ENCODE measurements at places on chromosomes 7 and 10.

DNA sequence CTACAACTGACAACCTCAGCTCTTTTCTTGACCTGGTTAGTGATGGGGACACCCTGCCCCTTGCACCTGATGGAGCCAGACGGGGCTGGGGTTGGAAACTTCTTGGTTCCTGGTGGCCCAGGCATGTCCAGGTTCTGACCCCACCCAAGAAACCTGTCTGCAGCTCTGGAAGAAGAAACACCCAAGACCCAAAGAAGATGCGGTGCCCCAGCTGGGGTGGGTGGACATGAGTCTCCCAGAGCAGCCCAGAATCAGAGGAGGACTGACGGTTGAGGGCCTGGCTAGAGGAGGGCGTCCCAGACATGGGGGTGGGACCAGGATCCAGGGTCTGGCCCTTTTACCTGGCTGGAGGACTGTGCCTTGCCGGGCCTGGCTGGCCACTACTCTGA, 202.4 kb downstream of the GLRX3 start:
- H3K27ac ChIP-seq = no peak overlapping the region
- H3K4me1 ChIP-seq = no peaks in the 10 kb centered on the region
- H3K27me3 ChIP-seq = no peaks in the 10 kb centered on the region

GRCh38 chr10:25405871-25406270, 231.1 kb downstream of the GPR158 start:
- H3K27me3 ChIP-seq = no peaks in the 10 kb centered on the region
- no peaks in the 10 kb centered on the region for H3K36me3 ChIP-seq
- DNase-seq = no peak
- H3K27ac ChIP-seq = no peak overlapping the region

DNA sequence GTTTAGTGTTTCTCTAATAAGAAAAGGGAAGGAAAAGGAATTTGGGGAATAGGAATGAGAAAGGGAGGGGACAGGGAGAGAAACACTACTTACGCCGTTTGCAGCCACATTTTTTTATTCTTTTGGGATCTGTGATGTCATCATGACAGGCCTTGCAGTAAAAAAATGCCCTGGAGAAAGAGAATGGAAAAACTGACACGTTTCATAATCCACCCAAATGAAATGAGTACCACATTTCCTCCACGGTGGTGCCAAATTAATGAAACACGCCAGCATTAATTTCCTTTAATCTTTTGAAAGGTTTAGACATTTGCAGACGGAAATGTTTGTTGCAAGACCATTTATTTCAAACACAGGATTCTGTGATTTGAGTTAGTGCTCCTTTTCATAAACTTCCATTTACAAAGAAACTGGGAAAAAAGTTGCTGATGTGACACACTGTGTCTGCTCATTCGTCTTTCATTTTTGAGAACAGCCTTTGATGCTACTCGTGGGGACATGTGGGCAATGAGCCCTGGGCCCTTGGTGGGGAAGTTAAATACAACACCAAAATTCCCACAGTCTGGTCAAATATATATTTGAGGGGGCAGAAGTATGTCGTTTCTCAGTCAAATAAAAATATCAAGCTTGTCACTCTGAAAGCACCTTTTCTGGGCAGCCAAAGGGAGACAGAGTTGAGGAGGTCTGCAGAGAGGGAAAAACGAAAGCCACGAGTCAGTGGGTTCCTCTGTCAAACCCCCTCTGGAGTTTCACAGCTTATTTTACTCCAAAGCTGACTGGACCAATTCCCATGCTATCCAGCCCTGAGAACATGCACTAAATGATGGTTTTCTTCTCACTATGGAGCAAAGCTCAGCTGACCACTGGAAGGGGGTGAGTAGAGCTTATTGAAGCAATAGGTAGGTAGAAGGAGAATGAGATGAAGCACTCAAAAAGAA, 625.5 kb downstream of the KCNMA1 start:
- H3K4me3 ChIP-seq = peak overlapping the region; percentile 4
- no peaks in the 10 kb centered on the region for H3K36me3 ChIP-seq
- no peak for DNase-seq
- H3K4me1 ChIP-seq = peaks cover 38% of the 10 kb centered on the region
- peak overlapping the region; percentile 87 for H3K27ac ChIP-seq

GRCh38 chr7:15558756-15559155, 3.1 kb downstream of the AGMO start:
- peak overlapping the region; percentile 36 for H3K27ac ChIP-seq
- DNase-seq = no peak
- H3K4me3 ChIP-seq = no peak overlapping the region
- no peaks in the 10 kb centered on the region for H3K36me3 ChIP-seq
- H3K4me1 ChIP-seq = peaks cover 12% of the 10 kb centered on the region

DNA sequence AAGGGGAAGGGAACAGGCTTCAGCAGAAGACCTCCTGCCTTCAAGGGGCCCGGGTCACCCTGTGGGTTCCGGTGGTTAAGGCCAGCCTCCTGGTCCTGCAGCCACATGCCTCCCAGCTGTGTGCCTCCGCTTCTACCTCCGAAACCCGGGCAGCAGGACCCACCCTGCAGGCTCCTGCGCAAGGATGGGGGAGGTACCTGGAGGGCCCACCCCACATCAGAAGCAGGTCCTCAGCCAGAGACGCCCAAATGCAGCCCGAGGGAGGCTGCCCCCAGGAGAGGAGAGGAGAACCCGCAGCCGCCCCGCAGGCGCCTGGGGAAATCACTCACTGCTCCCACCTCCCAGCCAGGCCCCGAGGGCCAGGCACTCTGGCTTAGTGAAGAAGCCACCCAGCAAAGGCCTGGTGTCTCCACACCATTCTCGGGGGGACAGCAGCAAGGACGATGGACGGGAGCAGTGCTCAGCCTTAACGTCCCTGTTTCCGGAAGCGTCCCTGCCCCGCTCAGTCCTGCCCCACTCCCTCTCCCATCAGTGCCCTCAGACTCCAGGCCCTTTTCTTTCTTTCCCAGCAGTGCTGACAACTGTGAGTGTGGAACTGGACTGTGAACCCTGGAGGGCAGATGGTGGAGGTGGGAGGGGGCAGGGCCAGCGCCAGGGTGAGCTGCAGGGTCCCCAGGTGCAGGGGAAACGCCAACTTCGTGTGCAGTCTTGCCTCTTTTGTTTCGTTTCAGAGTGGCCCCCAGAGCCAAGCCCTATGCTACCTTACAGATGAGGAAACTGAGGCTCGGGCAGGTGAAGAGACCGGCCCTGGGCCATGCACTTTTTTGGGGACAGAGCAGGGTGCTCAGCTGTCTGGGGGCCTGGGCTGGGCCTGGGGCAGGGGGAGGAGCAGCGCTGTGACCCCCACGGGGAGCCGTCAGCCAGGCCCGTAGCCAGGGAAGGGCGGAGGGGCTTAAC, 138.0 kb downstream of the FAM53B start:
- H3K27ac ChIP-seq = no peak overlapping the region
- no peak overlapping the region for H3K4me3 ChIP-seq
- no peaks in the 10 kb centered on the region for H3K4me1 ChIP-seq
- DNase-seq = no peak

DNA sequence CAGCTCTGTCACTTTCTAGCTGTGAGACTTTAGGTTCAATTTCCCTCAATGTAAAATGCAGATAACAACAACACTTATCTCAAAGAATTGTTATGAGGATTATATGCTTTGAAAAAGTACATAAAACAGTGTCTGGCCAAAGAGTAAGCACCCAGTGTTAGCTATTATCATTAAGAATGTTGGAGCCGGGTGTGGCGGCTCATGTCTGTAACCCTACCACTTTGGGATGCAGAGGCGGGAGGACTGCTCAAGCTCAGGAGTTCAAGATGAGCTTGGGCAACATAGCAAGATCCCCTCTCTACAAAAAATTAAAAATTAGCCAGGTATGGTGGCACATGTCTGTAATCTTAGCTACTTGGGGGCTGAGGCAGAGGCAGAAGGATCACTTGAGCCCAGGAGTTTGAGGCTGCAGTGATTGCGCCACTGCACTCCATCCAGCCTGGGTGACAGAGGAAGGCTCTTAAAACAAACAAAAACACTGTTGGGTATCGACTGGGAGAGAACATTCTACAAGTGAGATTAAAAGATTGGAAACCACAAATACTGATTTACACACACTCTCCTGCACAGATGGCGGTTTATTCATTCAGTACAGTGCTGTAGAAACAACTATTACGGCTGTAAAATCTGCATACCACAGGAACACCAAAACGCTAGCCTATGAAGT, 107.3 kb downstream of the PROSER2 start:
- H3K27ac ChIP-seq = no peak overlapping the region
- DNase-seq = no peak
- no peaks in the 10 kb centered on the region for H3K27me3 ChIP-seq
- H3K4me1 ChIP-seq = no peaks in the 10 kb centered on the region

GRCh38 chr10:111113961-111114757, 37.3 kb downstream of the ADRA2A start:
- H3K36me3 ChIP-seq = no peaks in the 10 kb centered on the region
- H3K27ac ChIP-seq = no peak overlapping the region
- no peaks in the 10 kb centered on the region for H3K27me3 ChIP-seq
- H3K4me1 ChIP-seq = no peaks in the 10 kb centered on the region
- DNase-seq = no peak

GRCh38 chr10:103618575-103619423, 125.3 kb downstream of the NEURL1 start:
- peak overlapping the region; percentile 80 for H3K27ac ChIP-seq
- no peaks in the 10 kb centered on the region for H3K27me3 ChIP-seq
- DNase-seq = no peak
- H3K36me3 ChIP-seq = peaks cover 11% of the 10 kb centered on the region

- peak overlapping the region; percentile 84 for H3K27ac ChIP-seq
- DNase-seq = no peak
- H3K4me3 ChIP-seq = no peak overlapping the region
- H3K27me3 ChIP-seq = no peaks in the 10 kb centered on the region
- peaks cover 5% of the 10 kb centered on the region for H3K4me1 ChIP-seq
- peaks cover 9% of the 10 kb centered on the region for H3K36me3 ChIP-seq
Measured at GRCh38 chr10:95266674-95267095, 24.1 kb downstream of the PDLIM1 start.

GRCh38 chr10:129969911-129970464, 5.9 kb upstream of the EBF3 start:
- no peak overlapping the region for H3K4me3 ChIP-seq
- no peaks in the 10 kb centered on the region for H3K36me3 ChIP-seq
- no peak for DNase-seq

GRCh38 chr7:127872122-127872521, 159.1 kb downstream of the LRRC4 start:
- H3K36me3 ChIP-seq = no peaks in the 10 kb centered on the region
- no peak for DNase-seq
- no peak overlapping the region for H3K4me3 ChIP-seq
- H3K27ac ChIP-seq = no peak overlapping the region
- no peaks in the 10 kb centered on the region for H3K27me3 ChIP-seq

DNA sequence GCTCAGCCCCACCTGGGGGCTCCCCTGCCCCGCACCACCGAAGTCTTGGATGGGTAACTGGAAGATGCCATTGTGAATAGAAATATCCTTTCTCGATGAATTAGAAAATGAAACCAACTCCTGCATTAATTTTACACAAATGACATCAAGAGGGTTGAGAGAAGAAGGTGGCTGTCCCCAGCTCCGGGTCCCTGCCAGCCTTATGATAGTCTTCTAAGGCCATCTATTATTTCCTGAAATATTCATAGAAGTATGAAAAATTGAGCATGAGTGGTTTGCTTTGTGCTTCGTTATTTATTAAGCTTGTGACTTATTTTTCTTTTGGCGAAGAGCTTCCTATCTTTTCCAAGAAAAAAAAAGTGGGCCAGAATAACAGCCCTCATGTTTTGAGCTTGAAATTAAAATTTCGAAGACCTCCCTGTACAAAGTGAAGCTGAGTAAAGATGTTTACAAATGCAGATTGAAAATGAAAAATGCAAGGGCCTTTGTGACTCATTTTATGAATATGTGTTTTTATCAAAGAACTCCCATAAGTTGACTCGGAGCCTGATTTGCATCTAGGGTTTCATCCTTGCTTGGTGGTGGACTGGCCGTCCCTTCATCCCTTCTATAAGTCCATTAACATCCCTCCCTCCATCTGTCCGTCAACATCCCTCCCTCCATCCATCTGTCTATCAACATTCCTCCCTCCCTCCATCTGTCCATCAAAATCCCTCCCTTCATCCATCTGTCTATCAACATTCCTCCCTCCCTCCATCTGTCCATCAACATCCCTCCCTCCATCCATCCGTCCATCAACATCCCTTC, 20.5 kb upstream of the CFAP46 start:
- peak overlapping the region; percentile 67 for H3K4me3 ChIP-seq
- H3K36me3 ChIP-seq = no peaks in the 10 kb centered on the region
- no peak for DNase-seq

- no peak overlapping the region for H3K27ac ChIP-seq
- H3K4me1 ChIP-seq = peaks cover 7% of the 10 kb centered on the region
- H3K4me3 ChIP-seq = no peak overlapping the region
- no peaks in the 10 kb centered on the region for H3K27me3 ChIP-seq
- no peak for DNase-seq
- no peaks in the 10 kb centered on the region for H3K36me3 ChIP-seq
Measured at GRCh38 chr10:103784723-103785418, 70.5 kb downstream of the SH3PXD2A start.

Measured in ascending aorta (tissue), 2 donors.